ENCODE measurements at places on chromosomes 5 and 9.

- DNase-seq, result no peak
These were observed 274.6 kb downstream of the TMEM38B start for GRCh38 chr9:105968811-105969466.

GRCh38 chr9:16726718-16727451 is 143.6 kb downstream of the BNC2 start:
- peak; percentile 95 for DNase-seq

DNA sequence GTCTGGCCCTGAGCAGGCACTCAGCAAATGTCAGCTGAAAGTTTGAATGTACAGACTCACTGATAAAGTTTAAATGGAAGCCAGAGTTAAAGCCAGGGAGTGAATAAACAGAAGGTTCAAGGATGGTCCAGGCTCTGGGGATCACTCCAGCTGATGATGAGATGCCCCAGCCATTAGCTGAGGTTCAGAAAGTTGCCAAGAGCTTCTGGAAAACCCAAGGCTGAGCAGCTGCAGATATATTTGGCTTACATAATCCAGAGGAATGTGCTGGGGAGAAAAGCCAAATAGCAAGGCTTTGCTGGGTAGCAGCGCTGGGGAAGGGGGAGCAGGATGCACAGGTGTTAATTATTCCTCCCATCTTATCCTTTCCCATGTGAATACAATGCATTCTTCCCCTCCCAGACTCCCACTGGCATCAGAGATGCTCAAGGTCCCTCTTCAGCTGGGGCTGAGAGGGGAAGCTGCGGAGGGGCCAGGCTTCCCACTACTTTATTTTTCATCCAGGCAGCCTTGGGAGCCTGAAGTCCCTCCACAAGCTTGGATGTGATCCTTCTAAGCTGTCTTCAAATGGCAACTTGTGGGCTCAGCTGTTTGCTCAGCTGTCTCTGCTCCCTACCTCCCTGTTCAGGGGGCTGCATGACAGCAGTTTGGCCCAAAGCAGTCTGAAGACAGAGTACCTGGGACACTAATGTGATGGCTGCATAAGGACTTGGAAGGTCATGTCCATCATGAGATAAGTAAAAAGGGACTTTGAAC is 341.2 kb downstream of the TRIM32 start:
- no peak for DNase-seq

GRCh38 chr5:133599600-133599999 is 12.7 kb downstream of the FSTL4 start:
- no peak for DNase-seq

DNA sequence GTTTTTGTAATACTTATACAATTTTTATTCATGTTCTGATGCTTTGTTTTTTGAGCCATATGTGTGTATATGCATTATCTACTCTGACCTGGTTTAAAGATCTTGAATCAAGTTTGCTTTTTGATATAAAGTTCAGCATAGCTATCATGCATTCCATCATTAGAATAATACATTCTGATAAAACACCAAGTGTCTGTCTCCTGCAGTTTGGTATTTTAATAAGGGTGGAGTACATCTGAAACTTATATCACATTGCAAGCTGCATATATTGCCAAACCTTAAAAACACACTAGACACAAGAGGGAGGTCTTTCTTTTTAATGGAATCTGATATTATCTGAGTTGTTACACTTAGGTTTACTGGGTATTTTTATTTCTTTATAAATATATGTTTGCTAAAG is 102.8 kb upstream of the ADAMTSL1 start:
- no peak for DNase-seq

DNA sequence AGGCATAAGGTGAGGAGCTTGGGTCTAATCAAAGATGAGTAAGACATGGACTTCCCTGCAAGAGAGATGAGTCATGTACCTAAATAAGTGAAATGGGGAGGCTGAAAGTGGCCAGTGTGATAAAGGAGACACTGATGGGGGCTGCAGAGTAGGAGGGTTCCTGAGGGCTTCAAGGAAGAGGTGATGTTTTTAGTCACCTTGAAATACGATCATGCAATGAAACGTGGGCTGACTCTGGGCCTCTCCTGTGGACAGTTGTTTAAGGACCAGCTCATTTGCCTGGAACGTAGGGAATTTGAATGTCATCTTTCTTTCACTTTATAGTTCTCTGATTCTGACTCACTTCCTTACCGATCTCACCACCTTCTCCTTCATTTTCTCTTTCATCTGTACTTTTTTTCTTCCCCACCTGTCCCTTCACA is 49.6 kb upstream of the CPLX2 start:
- no peak for DNase-seq
